ENCODE measurements at places on chromosomes 1 and 21. TPM values are rescaled to one million over a fixed set of nuclear protein-coding genes. Genes with fewer than 3 reads are reported as not detected.

The PLEKHA6 gene
- total RNA-seq = 35.1 TPM

The SPRR5 gene
- total RNA-seq = not detected

The NR1I3 gene
- not detected for total RNA-seq

The GSTM5 gene
- total RNA-seq = not detected

The NFASC gene
- 1.1 TPM for total RNA-seq

The HDAC1 gene
- 52.5 TPM for total RNA-seq

The MARK1 gene
- 0.11 TPM for total RNA-seq

The KRTAP26-1 gene
- not detected for total RNA-seq

Data from A549 treated with AZD2906 at 1 μM for 4 hours (cell line).